ENCODE measurements at places on chromosomes 13 and 19. TPM values are rescaled to one million over a fixed set of nuclear protein-coding genes. Genes with fewer than 3 reads are reported as not detected.
A peak's percentile ranks its signal among the peaks of the same experiment; 100 is the strongest.

DNA sequence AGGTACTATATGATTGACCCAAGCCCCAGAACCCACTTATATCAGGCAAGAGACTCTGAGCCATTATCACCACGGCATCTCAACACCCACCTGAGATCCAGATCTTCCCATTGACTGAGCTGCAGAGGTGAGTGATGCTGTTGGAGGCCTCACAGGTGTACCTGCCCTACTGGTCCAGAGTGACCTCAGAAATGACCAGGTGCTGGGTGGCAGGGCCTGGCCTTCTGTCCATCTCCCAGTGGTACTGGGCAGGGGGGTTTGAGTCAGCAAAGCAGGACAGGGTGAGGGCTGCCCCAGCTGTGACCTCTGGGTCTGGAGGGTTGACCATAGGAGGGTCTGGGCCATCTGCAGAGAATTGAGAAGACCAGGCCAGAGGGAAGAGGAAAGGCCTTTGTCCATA is 13.2 kb upstream of the CEACAM20 start:
- DNase-seq = no peak

GRCh38 chr19:3343619-3344502 is 22.5 kb upstream of the NFIC start:
- DNase-seq = peak; percentile 98

DNA sequence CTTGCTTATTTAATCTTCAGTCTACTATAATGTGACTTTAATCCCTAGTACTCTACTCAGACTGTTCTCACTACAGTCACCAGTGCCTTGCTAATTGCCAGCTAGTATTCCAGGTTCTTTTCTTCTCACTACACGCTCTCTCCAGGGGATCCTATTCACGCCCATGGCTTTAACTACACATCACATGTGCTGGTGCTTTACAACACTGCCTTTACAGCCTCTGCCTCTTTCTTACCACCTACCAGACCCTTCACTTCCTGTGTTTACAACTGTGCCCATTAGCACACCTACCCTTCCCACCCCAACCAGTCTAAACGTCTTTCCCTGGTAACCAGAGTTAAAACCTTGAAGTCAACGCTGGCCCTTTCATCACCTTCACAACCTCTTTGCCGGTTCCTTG is 249.5 kb downstream of the DNAJC15 start:
- no peak for DNase-seq

GRCh38 chr13:25961294-25961693 is 90.5 kb downstream of the SHISA2 start:
- DNase-seq = no peak

The LAIR1 gene
- 0.29 TPM for total RNA-seq

- DNase-seq = peak; percentile 90
Observed at GRCh38 chr19:18649371-18650020, 12.7 kb downstream of the KLHL26 start.

GRCh38 chr13:22287343-22287920 is 616.6 kb downstream of the FGF9 start:
- DNase-seq = no peak

The SCEL gene
- total RNA-seq = not detected

DNA sequence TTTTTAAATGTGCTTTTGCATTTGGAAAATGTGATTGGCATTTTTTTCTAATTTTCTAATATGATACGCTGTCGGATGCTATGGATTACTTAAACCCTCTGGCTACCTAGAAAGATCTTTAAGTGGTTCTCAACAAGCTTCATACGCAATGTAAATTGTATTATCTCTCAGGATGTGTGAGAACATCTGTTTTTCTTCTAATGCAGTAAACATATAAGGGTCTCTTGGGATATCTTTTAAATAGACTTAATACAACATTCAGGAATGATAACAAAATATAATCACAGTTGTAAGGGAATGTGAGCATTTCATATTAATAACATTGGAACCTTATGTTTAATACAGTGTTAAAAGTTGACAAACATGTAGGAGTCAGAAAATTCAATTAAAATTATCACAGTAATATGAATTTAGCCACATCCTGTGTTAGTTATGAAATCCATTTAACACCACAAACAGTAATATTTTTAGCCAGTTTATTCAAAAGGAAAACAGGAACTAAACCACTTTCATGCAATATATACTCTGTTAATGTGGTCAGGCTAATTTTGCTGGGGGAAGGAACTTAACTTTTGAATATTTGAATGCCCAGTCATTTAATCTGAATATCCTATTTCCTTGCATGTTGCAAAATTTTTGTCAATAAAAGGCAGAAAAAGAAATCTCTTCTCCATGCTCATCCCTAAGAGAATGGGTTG is 15.0 kb upstream of the ALOX5AP start:
- peak; percentile 50 for DNase-seq

The SCGB2B2 gene
- total RNA-seq = 0.36 TPM
